IMR-90 (cell line): ENCODE measurements at places on chromosomes 11 and 22.

GRCh38 chr11:78742430-78742829, 167.8 kb upstream of the NARS2 start:
- peak; percentile 6 for DNase-seq

DNA sequence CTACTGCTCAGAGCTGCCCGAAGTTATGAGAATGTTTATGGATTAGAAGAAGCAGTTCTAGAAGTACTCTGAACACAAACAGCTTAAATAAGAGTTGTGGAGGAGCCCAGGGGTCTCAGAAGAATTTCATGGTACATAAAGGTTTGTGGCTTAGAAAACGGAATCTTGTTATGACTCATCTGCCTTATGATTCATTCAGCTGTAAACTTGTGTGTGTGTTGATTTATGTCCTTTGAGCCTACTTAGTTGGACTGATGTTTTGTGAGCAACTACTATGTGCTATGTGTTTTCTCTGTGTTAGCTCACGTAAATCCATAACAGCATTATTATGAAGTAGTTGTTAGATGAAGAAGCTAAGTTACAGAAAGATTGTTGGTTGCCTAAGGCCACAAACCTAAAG, 203.7 kb downstream of the PGR start:
- peak; percentile 89 for DNase-seq

GRCh38 chr11:17500673-17501072, 24.0 kb upstream of the ABCC8 start:
- DNase-seq: no peak

- DNase-seq: no peak
Measured at GRCh38 chr11:111370902-111371578, 8.0 kb downstream of the POU2AF1 start.

GRCh38 chr22:21816472-21816786, 51.0 kb downstream of the MAPK1 start:
- no peak for DNase-seq

DNA sequence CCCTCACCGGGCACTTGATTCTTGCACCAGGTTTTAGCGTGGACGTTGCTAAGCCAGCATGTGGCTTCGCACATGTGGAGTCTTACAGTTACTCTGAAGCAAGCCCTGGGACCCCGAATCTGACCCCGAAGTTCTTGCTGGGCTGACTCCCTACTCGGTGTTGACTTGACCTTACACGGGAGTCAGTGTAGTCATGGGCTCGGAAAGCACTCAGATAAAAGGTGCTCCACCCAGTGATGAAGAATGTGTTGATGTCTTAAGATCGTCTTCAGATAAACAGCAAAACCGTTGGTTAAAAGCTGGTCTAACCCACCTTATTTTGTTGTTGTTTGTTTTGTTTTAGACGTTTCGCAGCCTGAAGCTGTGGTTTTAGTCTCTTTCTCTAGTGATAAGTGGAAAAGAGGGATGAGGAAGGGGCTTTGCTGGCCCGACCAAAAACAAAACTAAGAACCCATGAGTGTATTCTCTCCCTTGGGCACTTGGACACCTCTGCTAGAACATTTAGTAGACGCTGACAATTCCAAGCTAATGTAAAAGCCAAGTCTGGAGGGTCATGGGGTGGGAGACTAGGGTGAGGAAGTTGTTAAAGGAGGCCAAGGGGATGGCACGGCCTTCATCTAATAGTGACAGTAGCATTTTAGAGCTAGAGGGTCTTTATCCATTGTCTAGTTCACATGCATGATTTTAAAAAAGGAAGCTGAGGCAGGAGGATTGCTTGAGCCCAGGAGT, 69.9 kb downstream of the BCR start:
- no peak for DNase-seq

DNA sequence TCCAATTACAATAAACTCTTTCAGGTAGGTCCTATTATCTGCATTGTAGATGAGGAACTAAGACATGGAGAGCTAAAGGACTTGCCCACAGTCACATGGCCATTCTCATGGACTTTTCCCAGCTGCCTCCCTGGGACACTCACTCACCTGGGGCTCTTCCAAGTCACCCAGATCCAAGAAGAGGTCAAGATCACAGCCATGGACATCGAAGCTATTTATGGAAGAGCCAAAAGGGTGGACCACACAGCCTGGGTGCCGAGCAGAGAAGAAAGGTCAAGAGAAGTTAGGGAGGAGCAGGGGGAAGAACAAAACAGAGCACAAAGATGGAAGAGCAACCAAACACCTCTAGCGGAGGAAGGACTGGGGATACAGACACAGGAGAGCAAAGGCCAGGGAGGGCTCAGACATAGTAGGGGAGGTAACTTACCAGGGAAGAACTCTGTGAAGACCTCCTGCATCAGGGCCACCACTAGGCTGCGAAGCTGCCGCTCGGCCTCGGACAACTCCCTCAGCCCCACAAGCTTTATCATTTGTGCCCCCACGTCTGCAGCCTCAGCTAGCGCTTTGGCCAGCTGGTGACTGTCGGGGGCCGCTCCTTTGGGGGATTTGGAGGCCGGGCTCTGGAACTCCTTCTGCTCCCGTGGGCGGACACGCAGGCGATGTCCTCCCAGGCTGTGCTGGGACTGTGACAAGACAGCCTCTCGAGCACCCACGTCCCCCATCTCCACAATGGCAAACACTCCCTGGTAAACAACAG, 7.4 kb upstream of the EEF1G start:
- no peak for DNase-seq

GRCh38 chr11:35335226-35335625, 84.1 kb downstream of the SLC1A2 start:
- DNase-seq: no peak

DNA sequence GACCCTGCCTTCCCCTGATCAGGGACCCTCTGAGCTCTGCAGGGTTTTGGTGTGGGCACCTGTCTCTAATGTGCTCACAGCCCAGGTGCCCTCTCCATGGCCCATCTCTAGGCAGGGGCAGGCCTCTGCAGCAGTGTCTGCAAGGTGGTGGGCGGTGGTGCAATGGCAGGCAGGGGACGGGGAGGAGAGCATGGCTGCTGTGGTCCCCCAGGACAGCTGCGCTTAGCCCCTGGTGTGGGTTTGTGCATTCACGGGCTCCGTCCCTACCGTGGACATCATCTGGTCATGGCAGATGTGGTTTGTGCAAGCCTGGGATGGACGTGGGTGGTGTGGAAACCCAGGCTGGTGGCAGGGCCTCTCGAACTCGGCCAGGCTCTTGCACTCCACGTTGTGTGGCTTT, 443.1 kb downstream of the TBC1D22A start:
- no peak for DNase-seq

DNA sequence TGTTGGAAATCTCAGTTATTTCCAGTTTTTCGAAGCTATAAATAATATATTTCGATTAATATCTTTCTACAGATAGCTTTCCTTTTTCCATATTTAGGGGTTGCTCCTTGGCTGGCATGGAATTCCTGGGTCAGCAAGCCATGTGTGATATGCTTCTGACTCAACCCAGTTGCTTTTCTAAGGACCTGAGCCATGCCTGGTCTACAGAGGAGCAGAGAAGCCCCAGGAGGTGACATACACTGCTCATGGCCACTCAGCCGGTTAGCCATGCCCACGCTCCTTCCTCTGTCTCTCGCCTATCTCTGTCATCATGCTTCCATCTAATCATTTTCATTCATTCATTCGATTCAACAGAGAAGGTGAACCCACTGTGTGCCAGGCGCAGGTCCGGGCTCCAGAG, 23.2 kb upstream of the PDGFB start:
- no peak for DNase-seq

- peak; percentile 62 for DNase-seq
Measured at GRCh38 chr22:36546092-36546804, 17.3 kb upstream of the EIF3D start.

DNA sequence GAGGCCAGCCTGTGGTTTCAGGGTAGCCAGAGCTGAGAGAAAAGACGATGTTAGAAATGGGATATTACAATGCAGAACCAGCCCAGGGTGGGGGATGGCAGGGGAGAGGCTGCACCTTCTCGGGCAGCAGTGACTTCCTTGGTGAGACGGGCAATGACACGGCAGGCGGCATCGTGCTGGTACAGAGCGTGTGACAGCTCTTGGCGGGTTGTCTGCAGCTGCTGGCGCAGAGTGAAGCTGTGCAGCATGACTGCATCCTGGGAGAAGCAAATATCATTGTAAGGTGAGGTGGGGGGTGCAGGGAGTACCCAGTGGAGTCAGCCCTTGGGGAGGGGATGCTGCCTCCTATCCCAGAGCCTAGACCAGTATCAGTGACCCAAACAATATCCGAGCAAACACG, 3.8 kb downstream of the PRPF19 start:
- no peak for DNase-seq

GRCh38 chr11:111918390-111919256, at the start of gene C11orf52:
C11orf52 (plus strand) TSS chr11:111918913; CDS start chr11:111918973, 60 bp downstream.
- peak; percentile 57 for DNase-seq

GRCh38 chr11:66314186-66314501, 2.7 kb downstream of the CD248 start:
- DNase-seq: no peak

- DNase-seq: no peak
Measured at GRCh38 chr11:81036168-81036870, 1595.5 kb upstream of the TENM4 start.

GRCh38 chr11:61004180-61004611, 32.7 kb downstream of the CD6 start:
- peak; percentile 13 for DNase-seq

DNA sequence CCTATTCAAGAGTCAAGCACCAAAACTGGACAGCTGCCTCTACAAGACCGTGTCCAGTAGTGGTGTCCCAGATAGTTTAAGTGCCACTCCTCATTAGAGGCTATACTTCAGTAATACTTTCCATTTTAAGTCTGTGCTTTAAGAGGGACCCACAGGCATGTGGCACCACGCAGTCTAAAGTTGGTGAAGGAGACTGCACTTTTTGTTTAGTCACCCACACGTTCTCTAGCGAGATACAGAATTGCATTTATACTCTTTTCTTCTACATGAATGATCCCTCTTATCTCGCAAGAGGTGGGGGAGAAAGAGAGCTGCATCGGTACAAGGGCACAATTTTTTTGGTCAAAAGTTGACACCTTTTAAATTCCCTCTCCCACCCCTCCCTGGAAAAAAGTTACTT, 41.5 kb downstream of the DDX6 start:
- DNase-seq: no peak

DNA sequence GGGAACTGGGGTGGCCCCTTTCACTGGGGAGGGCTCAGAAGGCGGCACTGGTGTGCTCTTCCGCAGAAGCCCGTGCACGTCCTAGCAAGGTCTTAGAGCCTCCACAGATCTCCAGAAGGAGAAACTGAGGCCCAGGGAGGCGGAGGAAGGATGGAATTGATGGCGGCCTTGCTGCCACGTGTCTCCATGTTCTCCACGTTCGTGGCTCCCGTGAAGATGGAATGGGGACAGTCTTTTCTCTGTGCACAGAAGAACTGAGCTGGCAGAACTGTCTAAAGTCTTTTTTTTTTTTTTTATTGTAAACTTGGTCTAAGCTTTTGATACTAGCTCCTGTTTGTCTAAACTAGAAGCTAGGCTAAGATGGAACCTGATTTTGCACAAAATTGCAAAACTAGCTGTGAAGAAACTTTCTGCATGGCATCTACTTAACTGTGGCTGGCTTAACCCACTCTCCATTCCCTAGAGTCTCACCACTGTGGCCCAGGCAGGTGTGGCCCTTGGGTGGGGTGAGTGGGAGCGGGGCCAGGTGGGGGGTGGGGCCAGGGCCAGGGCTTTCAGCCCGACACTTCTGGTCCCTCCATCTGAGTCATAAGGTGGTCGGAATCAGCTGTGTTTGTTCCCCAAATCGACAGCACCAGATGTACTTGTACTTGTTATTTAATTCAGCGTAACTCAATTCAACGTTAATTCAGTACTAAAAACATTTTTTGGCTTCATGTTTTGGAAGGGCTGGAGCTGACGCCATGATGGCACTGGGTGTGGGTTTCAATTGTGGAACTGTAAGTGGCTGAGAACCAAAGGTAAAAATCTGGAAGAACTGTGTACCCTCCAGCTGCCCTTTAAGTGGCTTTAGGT, 120.7 kb downstream of the MPPED1 start:
- no peak for DNase-seq

GRCh38 chr11:47994417-47994816, 14.1 kb downstream of the PTPRJ start:
- DNase-seq: no peak

- no peak for DNase-seq
Measured at GRCh38 chr22:46453006-46453828, 84.2 kb downstream of the CELSR1 start.

GRCh38 chr11:44096360-44097185, 1.1 kb downstream of the EXT2 start:
- DNase-seq: peak; percentile 21
